ENCODE measurements at places on chromosomes 16 and 17. TPM values are rescaled to one million over a fixed set of nuclear protein-coding genes. Genes with fewer than 3 reads are reported as not detected.

The PROCA1 gene
- 2.6 TPM for total RNA-seq

The NPIPB9 gene
- total RNA-seq: 1.7 TPM

DNA sequence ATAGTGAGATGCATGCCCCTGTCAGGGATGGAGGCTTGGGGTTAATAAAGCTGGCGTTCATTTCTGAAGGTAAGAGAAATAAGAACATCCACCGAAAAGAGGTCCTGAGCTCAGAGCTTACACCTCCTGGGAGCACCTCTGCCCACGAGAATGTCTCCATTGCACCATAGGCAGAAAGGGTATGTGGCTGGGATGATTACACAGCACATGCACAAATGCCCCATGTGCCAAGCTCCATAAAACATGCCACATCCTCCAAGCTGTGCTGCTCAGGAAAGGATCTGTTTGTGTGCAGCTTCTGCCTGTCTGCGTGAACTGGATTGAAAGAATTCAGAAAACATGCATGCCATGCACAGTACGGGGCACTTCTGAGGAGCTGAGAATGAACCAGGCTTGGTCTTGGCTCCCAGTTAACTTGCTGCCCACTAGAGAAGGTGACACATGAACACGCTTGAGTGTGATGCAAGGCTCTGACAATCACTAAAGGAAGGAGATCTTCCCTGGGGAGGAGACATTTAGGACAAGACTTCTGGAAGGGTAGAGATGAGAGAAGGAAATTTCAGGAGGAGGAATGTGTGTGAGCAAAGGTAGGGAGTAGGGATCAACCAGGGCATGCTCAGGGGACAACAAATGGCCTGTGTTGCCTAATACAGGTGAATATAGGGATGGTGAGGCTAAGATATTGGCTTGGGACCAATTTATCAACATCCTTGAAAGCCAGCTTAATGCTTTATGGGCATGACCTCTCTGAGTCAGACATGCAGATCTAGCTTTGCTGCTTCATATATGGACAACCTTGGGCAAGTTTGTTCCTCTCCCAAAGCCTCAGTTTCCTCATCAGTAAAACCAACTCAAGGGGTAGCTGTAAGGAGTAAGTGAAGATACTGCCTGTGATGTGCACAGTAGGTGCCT, 32.0 kb upstream of the SMPD3 start:
- no peak overlapping the region for H3K4me3 ChIP-seq
- H3K4me1 ChIP-seq: no peaks in the 10 kb centered on the region
- no peak overlapping the region for H3K27ac ChIP-seq

DNA sequence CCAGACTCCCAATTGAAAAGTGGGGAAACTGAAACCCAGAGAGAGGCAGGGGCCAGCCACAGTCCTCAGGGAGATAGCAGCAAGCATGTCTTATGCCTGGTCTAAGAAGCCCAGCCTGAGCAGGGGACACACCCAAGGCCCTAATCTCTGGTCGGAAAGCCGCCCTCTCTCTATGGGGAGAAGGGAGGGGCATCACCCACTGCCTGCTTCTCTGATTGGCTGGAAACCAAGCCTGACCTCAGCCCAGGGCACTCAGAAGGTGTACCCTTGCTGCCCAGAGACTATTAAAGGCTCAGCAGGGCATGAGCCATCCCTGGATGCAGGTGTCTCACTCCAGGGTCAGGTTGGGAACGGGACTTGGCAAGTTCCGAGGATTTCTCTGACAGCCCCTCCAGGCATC, 5.7 kb upstream of the KRT13 start:
- H3K4me3 ChIP-seq: no peak overlapping the region
- no peaks in the 10 kb centered on the region for H3K36me3 ChIP-seq
- H3K27me3 ChIP-seq: no peaks in the 10 kb centered on the region
- H3K27ac ChIP-seq: no peak overlapping the region
- no peak for DNase-seq
- no peaks in the 10 kb centered on the region for H3K4me1 ChIP-seq

The PHF12 gene
- 14.2 TPM for total RNA-seq

- H3K36me3 ChIP-seq: peaks cover 11% of the 10 kb centered on the region
- DNase-seq: no peak
- peaks cover 2% of the 10 kb centered on the region for H3K4me1 ChIP-seq
- no peaks in the 10 kb centered on the region for H3K27me3 ChIP-seq
These were observed 8.3 kb downstream of the NDUFAF8 start for GRCh38 chr17:81247339-81247990.

- no peak overlapping the region for H3K4me3 ChIP-seq
- H3K27me3 ChIP-seq: no peaks in the 10 kb centered on the region
- peaks cover 3% of the 10 kb centered on the region for H3K36me3 ChIP-seq
- no peak overlapping the region for H3K27ac ChIP-seq
- H3K4me1 ChIP-seq: no peaks in the 10 kb centered on the region
- no peak for DNase-seq
These were observed 2.0 kb downstream of the MARF1 start for GRCh38 chr16:15640966-15641365.

The ZFHX3 gene
- 7.3 TPM for total RNA-seq

The CCDC144A gene
- 12.3 TPM for total RNA-seq

The NRN1L gene
- 0.17 TPM for total RNA-seq

The TMEM238L gene
- not detected for total RNA-seq

DNA sequence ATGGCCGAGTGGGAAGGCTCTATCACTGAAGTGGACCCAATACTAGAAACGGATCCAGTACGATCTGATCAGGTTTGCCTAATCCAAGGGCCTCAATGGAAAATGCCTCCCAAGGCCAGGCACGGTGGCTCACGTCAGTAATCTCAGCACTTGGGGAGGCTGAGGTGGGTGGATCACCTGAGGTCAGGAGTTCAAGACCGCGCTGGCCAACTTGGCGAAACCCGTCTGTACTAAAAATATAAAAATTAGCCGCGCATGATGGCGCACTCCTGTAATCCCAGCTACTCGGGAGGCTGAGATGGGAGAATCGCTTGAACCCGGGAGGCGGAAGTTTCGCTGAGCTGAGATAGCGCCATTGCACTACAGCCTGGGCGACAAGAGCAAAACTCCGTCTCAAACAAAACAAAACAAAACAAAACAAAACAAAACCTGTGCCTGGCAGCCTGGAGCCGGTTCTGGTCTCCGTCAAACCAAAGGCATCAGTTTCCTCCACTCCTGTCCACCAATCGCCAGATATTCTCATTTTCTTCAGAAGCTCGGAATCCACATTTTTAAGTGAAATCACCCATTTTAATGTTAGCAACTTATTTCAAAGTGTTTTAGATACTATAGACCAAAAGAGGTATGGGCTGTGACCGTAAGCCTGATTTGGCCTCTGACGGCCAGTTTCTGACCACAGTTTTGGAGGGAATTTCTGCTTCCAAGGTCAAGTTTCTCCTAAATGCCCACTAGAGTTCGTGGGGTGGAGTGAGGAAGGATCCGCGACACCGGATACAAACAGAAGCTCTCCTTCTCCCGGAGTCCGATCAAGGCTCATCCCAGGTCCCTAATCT, 664 bp downstream of the NQO1 start:
- no peaks in the 10 kb centered on the region for H3K27me3 ChIP-seq
- H3K4me1 ChIP-seq: peaks cover 2% of the 10 kb centered on the region
- H3K36me3 ChIP-seq: peaks cover 2% of the 10 kb centered on the region
- H3K4me3 ChIP-seq: peak overlapping the region; percentile 76
- no peak for DNase-seq

The PABPN1L gene
- total RNA-seq: not detected

The LPCAT2 gene
- total RNA-seq: 13.1 TPM

GRCh38 chr17:39981766-39982375, 1.3 kb downstream of the PSMD3 start:
- no peak for DNase-seq
- no peaks in the 10 kb centered on the region for H3K27me3 ChIP-seq
- H3K27ac ChIP-seq: peak overlapping the region; percentile 93
- H3K4me3 ChIP-seq: peak overlapping the region; percentile 85
- peaks cover 17% of the 10 kb centered on the region for H3K36me3 ChIP-seq
- peaks cover 10% of the 10 kb centered on the region for H3K4me1 ChIP-seq

DNA sequence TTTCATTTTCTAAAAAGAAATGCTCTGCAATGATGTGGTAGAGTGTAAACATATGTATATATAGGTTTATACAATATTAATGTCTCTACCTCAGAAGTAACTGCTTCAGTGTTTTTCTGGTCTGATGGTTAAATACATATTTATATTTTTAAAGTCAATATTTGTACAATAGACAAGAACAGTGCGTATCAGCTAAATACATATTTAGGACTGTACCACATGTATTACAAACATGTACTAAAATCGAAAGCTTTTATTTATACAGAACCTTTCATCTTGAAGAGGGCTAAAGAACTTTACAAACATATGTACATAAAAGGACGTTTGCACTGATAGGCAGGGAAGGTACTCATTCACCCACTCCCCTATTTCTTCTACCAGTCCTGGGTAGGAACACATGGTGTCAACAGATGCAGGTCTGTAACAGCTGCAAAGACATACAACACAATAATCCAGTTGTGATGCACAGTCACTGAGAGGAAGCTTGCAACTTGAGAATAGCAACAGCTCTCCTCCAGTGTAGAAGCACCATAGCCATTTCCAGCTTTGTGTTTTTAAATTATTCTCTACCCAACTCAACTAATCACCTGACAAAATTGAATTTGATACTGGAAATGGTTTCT, 206.9 kb upstream of the C17orf78 start:
- no peak for DNase-seq
- no peak overlapping the region for H3K4me3 ChIP-seq
- H3K36me3 ChIP-seq: no peaks in the 10 kb centered on the region

DNA sequence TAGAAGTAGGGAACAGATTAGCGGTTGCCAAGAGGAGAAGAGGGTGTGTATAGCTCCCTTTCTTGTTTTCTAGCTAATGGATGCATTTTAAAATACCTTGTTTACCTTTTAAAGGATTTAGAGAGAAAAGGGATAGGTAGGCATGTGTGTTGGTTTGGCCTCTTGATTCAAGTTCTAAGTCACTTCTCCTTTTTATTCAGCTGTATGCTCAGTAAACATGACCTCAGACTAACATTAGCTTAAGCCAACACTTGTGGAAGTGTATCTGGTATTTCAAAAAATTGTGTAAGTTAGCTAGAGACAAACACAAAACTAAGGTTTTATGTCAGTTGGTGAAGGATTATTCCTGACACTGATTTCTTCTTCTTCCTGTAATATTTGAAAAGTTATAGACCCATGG, 204.1 kb upstream of the NOG start:
- H3K4me1 ChIP-seq: no peaks in the 10 kb centered on the region
- no peak for DNase-seq
- H3K4me3 ChIP-seq: no peak overlapping the region
- H3K36me3 ChIP-seq: no peaks in the 10 kb centered on the region
- no peak overlapping the region for H3K27ac ChIP-seq

GRCh38 chr17:81207610-81208581, 14.9 kb downstream of the CEP131 start:
- no peak for DNase-seq
- no peaks in the 10 kb centered on the region for H3K4me1 ChIP-seq
- H3K4me3 ChIP-seq: no peak overlapping the region
- H3K36me3 ChIP-seq: peaks cover 3% of the 10 kb centered on the region
- no peak overlapping the region for H3K27ac ChIP-seq

The RAMP2 gene
- 0.26 TPM for total RNA-seq

The CALB2 gene
- total RNA-seq: 1.3 TPM

GRCh38 chr16:67862623-67863583, 9.9 kb upstream of the EDC4 start:
- H3K36me3 ChIP-seq: peaks cover 14% of the 10 kb centered on the region
- peaks cover 34% of the 10 kb centered on the region for H3K4me1 ChIP-seq
- H3K4me3 ChIP-seq: no peak overlapping the region
- DNase-seq: peak; percentile 68

DNA sequence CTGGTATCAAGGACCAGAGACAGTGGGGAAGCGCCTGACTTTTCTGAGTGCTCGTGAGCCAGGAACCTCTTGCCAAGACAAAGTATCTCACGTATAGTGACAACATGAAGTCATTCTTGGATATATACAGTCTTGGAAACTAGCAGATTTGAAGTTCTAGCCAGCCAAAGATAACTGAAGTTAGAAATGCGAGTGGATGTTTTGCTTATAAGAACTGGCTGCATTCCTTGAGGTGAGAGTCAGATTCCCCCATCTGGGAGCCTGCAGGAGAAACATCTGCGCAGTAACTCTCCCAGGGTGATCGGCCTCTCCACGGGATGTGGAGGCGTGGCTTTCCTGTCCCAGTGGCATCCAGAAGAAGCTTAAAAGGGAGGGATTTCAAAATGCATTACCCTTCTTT, 89.8 kb downstream of the SHISA6 start:
- DNase-seq: no peak
- H3K4me1 ChIP-seq: no peaks in the 10 kb centered on the region
- H3K4me3 ChIP-seq: no peak overlapping the region
- no peaks in the 10 kb centered on the region for H3K27me3 ChIP-seq
- H3K27ac ChIP-seq: no peak overlapping the region
- no peaks in the 10 kb centered on the region for H3K36me3 ChIP-seq

The MT1G gene
- 16.4 TPM for total RNA-seq

GRCh38 chr17:60352071-60352470, 39.9 kb downstream of the USP32 start:
- H3K27ac ChIP-seq: no peak overlapping the region
- peaks cover 6% of the 10 kb centered on the region for H3K4me1 ChIP-seq
- H3K36me3 ChIP-seq: no peaks in the 10 kb centered on the region
- no peaks in the 10 kb centered on the region for H3K27me3 ChIP-seq
- DNase-seq: no peak

DNA sequence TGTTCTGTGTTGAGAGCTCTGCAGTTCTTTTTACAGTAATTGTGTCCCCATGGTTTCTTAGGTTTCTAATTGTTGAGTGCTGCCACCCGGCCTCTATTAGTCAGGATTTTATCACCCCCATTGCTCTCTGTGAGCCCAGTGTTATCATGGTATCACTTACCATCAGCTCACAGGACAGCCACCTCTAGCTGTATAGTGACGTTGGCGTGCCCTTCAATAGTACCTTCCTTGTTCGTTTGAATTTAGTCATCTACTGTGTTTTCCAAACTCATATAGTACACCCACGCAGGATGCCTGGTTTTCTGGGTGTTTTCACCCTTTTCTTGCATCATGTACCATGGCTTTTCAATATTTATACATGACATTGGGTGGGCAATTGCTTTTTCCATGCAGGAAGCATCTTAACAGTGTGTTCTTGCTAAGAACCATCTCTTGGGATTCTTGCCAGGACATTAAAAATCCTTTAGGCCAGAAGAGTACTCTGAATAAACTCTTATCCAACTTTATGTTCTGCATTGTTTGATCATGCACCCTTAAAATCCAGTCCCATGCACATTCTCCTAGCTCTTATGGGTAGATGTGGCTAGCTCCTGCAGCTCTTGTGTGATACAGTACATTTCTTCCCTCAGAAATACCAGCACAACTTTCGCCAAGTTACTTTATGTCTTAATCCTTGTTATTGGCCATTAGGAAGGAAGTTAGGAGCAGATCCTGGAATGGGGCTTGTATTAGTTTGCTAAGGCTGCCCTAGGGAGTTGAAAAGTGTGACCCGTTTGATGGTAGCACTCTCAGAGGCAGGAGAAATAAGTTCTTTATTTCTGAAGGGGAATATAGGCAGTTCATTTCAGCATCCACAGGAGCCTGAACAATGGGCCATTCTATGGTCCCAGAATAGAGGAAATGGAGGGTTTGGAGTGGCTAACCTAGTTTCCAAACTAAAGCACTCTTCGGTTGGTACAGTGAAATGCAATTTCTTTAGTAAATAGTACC, 11.3 kb upstream of the ABCA10 start:
- H3K27ac ChIP-seq: no peak overlapping the region
- H3K4me3 ChIP-seq: no peak overlapping the region
- DNase-seq: no peak
- H3K36me3 ChIP-seq: no peaks in the 10 kb centered on the region

The TMC8 gene
- not detected for total RNA-seq
